ENCODE measurements at places on chromosomes 12 and 14.
A peak's percentile ranks its signal among the peaks of the same experiment; 100 is the strongest.

GRCh38 chr14:104792945-104793702 is 2.4 kb downstream of the AKT1 start:
- no peak for DNase-seq

GRCh38 chr12:111691262-111691661 is 5.4 kb downstream of the ACAD10 start:
- DNase-seq = no peak

DNA sequence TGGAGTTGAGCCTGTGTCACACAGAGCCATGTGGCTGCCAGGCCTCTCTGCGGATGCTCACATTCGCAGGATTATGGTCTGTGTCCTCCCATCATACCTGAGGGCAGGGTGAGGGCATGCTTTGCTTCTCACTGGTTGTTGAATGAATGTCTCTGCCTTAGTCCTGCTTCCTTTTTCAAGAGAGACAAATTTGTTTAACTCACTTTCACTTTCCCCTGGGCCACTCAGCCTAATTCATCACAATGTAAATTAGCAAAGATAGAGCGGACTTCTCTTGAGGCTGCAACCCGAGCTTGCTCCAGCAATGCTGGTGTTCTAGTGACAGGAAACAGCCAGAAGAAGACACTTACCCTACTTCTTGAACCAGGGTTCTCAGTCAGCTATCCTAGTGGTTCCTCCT is 35.5 kb upstream of the PAX9 start:
- DNase-seq = no peak

- peak; percentile 97 for DNase-seq
These were observed 40.2 kb upstream of the RIN3 start for GRCh38 chr14:92473261-92473968.

DNA sequence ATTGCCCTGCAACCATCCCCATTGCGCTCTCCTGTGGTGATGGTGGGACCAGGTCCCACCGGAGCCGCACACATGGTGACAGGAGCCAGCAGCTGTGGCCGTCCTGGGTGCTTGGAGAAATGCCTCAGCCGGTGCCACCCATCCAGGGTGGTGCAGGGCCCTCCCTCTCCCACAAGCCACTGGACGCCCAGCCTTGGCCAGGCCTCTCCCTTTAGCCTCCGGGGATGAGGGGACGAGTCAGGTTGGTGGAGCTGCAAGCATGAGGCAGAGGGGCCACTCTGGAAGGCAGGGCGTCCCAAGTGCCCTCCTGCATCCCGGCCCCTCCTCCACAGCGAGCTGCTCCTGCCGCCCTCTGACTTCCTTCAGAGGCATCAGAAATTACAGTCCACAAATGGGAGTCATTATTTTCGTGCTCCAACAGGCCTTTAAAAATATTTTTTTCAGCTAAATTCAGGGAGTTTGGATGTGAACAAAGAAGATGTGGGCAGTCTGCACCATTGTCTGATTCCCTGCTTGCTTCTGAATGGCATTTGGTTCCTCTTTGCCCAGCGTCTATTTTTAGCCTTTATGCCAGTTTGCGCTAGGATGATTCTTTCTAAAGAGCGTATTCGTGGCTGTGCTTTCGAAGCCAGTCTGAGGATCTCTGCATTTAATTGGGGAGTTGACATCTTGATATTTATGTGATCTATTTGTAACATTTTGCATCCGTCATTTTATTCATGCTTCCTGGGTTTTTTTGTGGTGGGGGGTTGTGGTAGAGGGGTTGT is 189.4 kb downstream of the ADGRD1 start:
- no peak for DNase-seq

DNA sequence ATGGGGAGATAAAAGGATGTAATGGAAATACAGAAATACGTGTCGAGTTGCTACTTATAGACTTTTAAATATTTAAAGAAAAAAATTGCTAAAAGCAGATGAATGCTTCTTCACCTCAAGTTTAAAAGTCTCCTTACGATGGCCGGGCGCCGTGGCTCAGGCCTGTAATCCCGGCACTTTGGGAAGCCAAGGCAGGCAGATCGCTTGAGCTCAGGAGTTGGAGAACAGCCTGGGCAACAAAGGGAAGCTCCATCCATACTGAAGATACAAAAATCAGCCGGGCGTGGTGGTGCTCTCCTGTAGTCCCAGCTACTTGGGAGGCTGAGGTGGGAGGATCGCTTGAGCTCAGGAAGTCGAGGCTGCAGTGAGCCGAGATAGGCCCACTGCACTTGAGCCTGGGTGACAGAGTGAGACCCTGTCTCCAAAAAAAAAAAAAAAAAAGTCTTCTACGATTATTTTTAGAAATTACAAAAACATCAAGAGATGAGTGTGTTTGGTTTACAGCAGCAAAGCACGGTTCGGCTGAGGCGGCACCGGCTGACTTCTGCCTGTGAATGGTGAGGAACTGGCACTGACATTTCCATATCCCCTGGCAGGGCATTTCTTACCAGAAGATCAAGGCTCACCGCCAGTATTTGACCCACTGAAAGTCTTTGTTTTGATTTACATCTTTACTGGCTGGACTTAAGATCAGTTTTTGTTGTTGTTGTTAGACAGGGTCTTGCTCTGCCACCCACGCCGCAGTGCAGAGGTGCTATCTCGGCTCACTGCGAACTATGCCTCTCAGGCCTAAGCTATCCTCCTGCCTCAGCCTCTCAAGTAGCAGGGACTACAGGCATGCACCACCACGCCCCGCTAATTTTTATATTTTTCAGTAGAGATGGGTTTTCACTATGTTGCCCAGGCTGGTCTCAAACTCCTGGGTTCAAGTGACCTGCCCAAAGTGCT is 3.9 kb upstream of the MTA1 start:
- no peak for DNase-seq

GRCh38 chr14:59534361-59534987 is 42.1 kb downstream of the CCDC175 start:
- no peak for DNase-seq

GRCh38 chr12:12456637-12457036 is 99.8 kb downstream of the BORCS5 start:
- DNase-seq = peak; percentile 85

DNA sequence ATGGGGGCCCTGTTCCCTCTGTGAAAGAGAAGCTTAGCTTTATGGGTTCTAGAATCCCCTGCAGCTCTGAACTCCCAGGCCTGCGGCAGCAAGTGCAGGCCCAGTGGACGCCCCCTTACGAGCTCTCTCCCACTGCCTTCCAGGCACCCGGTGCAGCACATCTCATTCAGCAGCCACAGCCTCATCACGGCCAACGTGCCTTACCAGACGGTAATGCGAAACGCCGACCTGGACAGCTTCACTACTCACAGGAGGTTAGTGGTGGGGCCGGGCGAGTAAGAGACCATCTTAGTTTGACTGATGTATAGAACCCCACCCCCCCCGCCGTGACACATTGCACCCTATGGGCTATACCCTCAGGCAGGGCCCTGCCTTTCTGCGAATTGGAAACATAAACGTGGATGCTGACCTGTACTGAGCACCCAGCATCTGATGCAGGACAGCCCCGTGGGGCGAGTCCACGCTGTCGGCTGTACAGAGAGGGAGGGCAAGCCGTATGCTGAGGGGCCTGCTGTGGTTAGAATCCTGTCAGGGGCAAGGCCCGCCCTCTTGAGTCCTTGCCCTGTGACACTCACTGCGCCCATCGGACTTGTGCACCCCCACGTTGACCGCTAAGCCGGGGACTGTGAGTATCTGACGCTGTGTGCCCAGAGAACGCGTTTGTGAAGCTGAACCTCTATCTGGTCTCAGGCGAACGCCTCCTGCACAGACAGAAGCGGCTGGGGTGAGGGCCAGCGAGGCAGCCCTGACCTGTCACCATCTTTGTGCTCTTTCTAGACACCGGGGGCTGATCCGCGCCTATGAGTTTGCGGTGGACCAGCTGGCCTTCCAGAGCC is 71.7 kb downstream of the TESC start:
- DNase-seq = no peak

DNA sequence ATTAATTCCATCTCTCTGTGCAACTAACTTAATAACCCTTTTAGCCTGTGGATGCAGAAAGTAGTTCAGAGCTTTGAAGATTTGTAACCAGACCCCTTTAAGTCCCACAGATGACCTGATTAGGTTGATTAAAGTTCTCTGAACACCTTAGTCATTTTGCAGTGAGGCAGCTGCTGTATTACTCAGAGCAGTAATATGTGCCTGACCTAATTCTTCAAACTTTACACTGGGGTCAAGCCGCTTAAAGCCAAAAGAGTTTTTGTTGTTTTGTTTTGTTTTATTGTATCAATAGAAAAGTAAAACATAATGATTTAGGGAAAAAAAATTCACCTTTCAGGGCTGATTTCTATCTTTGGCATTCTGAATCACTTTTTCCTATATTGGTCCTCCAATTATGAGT is 78.6 kb upstream of the PLEKHG7 start:
- DNase-seq = peak; percentile 70

DNA sequence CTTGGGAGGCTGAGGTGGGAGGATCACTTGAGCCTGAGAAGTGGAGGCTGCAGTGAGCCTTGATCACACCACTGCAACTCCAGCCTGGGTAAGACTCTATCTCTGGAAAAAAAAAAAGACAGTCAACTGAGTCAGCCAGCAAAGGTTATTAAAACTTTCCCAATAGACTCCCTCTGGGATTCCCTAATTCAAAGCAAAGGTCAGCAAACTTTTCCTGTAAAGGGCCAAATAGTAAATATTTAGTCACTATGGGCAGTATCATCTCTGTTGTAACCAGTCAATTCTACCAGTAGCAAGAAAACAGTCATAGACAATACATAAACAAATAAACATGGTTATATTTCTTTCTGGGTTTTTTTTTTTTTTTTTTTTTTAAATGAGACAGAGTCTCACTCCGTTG is 122.5 kb downstream of the IPO8 start:
- peak; percentile 70 for DNase-seq

DNA sequence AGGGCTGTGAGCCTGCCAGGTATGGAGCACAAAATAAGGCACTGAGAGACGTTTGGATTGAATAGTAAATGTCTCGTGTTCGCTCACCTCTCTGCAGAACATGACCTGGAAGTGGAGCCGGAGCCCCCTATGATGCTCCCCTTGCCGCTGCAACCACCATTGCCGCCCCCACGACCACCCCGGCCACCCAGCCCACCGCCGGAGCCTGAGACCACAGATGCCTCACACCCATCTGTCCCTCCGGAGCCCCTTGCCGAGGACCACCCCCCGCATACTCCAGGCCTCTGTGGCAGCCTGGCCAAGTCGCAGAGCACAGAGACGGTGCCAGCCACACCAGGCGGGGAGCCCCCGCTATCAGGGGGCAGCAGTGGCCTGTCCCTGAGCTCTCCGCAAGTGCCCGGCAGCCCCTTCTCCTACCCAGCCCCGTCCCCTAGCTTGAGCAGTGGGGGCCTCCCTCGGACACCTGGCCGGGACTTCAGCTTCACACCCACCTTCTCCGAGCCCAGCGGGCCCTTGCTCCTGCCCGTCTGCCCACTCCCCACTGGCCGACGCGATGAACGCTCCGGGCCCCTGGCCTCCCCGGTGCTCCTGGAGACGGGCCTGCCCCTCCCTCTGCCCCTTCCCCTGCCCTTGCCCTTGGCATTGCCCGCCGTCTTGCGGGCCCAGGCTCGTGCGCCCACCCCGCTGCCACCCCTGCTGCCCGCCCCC is 18.7 kb downstream of the SETD1B start:
- DNase-seq = no peak

- DNase-seq = no peak
These were observed 177.2 kb upstream of the NTF3 start for GRCh38 chr12:5254703-5255102.
